ENCODE measurements at places on chromosomes 16 and 17. TPM values are rescaled to one million over a fixed set of nuclear protein-coding genes. Genes with fewer than 3 reads are reported as not detected.

Gene SOCS1
- total RNA-seq: 29.6 TPM

Gene SEZ6L2
- 0.90 TPM for total RNA-seq

Gene RHBDF2
- 99.0 TPM for total RNA-seq

Gene TBC1D3H
- total RNA-seq: 5.9 TPM

Gene DDX5
- total RNA-seq: 779 TPM

Gene MPHOSPH6
- 48.3 TPM for total RNA-seq

Gene CUEDC1
- total RNA-seq: 55.5 TPM

Gene ZP2
- not detected for total RNA-seq

Gene NPIPA3
- total RNA-seq: not detected

Gene SLC38A8
- not detected for total RNA-seq

Gene SRCIN1
- total RNA-seq: 0.44 TPM

Gene CCDC57
- total RNA-seq: 47.9 TPM

Gene SULT1A1
- total RNA-seq: 46.7 TPM

Gene OSBPL7
- total RNA-seq: 8.6 TPM

Gene WNK4
- 3.6 TPM for total RNA-seq

Gene TOP2A
- total RNA-seq: 0.21 TPM

Gene BRICD5
- total RNA-seq: 19.8 TPM

Gene CXCL16
- 5.7 TPM for total RNA-seq

Gene KRTAP3-1
- total RNA-seq: not detected

Gene SBK1
- total RNA-seq: not detected

Gene NKD1
- 28.3 TPM for total RNA-seq

Gene DOC2B
- total RNA-seq: 18.4 TPM

Gene SCNN1G
- not detected for total RNA-seq

Gene KRTAP4-5
- total RNA-seq: not detected

Gene ZNF652
- total RNA-seq: 35.7 TPM

Gene GUCY2D
- total RNA-seq: 0.30 TPM

Gene PCYT2
- total RNA-seq: 64.9 TPM

Gene ABCA8
- 349 TPM for total RNA-seq

Gene EME2
- total RNA-seq: 21.4 TPM

Gene TUBG1
- total RNA-seq: 19.5 TPM

Gene PLSCR3
- 55.5 TPM for total RNA-seq

Gene MSLN
- not detected for total RNA-seq

Gene GRAPL
- 3.6 TPM for total RNA-seq

Gene NPIPA7
- not detected for total RNA-seq

Gene PRRT2
- 12.9 TPM for total RNA-seq
